ACHN (cell line): ENCODE measurements at places on chromosomes 5 and 9.

- no peak for DNase-seq
Measured at GRCh38 chr5:81207009-81207408, 26.1 kb upstream of the CKMT2 start.

- DNase-seq: peak; percentile 90
Measured at GRCh38 chr9:19408693-19409400, at the start of gene ACER2. ACER2 (plus strand) TSS chr9:19409009; CDS start chr9:19409085, 76 bp downstream.

GRCh38 chr5:8865266-8865665 is 680.6 kb downstream of the SEMA5A start:
- no peak for DNase-seq

- no peak for DNase-seq
Measured at GRCh38 chr5:155461304-155461703, 447.7 kb downstream of the KIF4B start.

DNA sequence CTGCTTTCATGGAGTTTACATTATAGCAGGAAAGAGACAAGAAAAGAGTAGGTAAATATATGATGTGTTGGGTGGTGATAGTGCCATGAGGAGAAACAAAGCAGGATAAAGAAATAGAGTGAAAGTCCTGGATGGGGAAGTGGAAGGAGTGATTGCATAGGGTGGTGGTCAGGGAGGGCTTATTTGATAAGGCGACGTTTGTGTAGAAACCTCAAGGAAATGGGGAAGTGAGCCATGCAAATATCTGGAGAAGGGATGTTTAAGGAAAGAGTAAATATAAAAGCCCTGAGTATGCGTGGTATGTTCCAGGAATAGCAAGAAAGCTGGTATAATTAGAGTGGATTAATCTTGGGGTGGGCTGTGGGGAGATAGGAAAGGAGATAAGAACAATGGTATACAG is 134.7 kb upstream of the SV2C start:
- no peak for DNase-seq

DNA sequence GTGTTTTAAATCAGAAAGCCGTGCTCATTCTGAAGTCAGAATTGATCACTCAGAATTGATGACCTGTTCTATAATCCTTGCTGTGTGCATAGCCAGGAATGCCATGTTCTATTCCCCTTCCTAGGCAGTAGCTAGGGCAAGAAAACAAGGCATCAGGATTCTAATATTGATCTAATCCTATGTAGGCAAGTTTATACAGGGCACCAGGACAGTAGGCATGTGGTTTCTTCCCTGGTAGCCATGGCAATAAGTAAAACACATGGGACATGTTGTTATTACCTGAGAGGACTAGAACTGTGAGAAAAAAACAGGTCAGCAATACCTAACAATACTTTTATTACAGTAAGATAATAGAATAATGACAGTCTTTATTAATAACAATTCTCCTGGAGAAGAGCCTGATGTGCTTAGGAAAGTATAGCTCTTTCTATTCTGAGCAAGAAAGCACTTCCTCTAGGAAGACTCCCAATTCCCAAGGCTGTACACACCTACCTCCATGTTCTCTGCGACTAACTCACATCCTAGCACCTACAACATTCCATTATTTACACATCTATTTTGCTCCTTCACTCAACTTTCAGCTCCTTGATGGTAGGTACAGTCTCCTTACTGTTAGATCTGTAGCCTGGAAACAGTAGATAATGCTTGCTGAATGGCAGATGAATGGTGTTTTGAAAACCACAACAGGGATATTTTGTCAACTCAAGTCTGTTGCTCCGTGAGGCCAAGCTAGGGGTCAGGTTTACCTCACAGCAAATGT is 70.8 kb downstream of the STX17 start:
- no peak for DNase-seq

- no peak for DNase-seq
Measured at GRCh38 chr5:143309661-143310431, 93.6 kb downstream of the NR3C1 start.
